ENCODE measurements at places on chromosomes 2 and 18. TPM values are rescaled to one million over a fixed set of nuclear protein-coding genes. Genes with fewer than 3 reads are reported as not detected.

Gene IL18R1
- 0.05 TPM for total RNA-seq

Gene MC5R
- 0.38 TPM for total RNA-seq

DNA sequence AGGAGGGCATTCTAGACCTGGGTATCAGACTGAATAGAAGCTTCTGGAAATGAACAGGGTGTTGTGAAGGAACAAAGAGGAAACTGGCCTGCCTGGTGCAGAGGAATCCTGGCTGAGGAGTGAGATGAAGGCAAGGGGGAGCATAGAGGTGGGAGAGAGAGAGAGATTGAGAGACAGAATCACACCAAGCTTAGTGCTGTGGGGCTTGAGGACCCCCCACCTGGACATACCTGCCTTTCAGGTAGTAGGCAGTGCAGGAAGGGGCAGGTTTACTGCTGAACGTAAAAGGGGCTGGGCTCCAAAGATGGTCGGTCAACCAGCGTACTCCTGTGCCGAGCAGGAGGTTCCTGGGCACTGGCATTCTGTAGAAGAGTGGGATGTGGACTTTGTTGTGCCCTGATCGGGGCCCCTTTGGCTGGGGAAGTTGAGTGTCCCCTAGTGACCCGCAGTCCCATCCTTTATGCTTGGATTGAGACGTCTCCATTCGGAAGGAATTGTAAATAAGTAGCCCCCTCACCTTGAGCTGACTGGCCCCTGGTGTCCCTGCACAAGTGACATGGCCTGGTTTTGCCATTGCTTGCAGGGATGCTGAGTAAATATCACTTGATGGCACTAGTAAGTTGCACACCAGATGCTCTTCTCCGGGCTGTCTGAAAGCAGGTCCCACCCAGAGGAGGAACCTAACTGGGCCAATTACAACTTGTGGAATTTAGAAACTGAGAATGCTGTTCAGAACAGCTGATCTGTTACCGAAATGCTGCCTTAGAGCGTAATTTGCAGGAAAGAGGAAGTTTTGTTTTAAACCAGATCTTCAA, 1.4 kb downstream of the UBE2F start:
- ATAC-seq: no peak

GRCh38 chr2:237743561-237744269, 54.9 kb upstream of the RBM44 start:
- ATAC-seq: no peak

- ATAC-seq: no peak
These were observed 8.9 kb upstream of the RUFY4 start for GRCh38 chr2:218060118-218060517.

DNA sequence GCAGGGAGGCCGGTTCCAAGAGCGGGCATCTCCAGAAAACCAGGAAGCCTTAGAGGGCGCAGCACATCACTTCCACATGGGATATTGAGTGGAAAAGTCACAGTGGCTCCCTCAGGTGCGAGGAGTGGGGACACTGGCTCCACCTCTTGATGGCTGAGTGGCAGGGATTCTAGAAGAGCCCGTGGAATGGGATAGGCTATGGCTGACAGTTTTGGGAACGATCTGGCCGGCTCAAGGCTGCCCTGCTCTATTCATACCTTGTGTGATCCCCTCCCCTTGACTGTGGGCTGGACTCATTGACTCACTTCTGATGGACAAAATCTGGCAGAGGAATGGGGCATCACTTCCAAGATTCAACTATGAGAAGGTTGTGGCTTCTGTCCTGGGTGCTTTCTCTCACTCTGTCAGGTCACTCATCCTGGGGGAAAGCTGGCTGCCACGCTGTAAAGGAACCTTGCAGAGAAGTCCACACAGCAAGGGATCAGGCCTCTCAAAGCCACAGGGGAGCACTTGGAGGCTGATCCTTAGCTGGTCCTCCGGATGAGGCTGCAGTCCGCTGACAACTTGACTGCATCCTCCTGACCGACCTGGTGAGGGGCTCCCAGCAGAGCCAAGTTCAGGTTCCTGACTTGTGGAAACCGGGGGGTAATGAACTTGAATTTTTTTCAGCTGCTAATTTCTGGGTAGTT, 46.7 kb upstream of the HS6ST1 start:
- ATAC-seq: no peak

- peak; percentile 14 for ATAC-seq
These were observed 793 bp downstream of the NR4A2 start for GRCh38 chr2:156331572-156332283.

GRCh38 chr2:45093181-45093580, 83.9 kb upstream of the SIX2 start:
- ATAC-seq: no peak

Data from motor neuron (in vitro differentiated cells).